Retinal pigment epithelial cell (primary cell): ENCODE measurements at places on chromosomes 6 and 20.

- no peak for DNase-seq
Measured at GRCh38 chr6:155267411-155267810, 3.6 kb downstream of the CLDN20 start.

DNA sequence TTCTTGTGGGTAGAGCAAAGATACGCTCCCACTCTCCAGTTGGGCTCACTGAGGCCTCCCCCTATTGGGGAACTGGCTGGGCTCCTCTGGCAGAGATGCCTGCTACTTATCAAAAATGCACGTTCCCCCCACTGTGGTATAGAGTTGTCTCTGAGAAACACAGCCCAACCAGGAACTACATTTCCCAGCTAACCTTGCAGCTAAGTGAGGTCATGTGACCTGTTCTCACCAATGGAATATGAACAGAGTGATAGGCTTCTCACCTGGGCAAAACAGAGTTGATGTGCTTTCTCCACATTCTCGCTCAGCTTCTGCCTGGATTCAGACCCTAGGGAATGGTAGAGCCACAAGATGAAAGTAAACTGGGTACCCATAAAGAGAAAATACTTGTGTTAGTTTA lies 49.1 kb upstream of the PTPRT start:
- DNase-seq: no peak

DNA sequence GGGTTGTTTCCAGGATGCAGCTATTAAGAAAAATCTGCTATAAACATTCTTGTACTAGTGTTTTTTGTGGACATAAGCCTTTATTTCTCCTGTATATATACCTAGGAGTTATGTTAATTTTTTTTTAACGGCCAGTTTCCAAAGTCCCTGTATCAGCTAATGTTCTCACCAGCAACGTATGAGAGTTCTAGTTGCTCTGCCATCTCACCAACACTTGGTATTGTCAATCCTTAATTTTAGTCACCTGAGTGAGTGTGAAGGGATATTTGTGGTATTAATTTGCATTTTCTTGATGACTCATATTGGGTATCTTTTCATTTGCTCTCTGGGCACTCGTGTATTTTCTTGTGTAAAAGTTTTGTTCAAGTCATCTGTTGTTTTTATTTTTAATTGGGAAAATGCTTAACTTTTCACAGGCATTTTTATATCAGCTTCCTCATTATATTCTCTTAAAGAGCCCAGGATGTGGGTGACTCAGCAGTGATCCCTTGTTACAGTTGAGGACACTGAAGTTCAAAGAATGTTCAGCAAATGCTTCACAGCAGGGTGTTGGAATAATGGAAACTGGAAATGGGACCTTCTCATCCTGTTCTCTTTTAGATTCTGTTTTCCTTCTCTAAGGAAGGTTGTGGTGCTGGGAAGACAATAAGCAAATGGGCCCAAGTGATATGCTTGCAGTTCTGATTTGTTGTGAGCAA lies 211.7 kb upstream of the PRND start:
- DNase-seq: no peak

DNA sequence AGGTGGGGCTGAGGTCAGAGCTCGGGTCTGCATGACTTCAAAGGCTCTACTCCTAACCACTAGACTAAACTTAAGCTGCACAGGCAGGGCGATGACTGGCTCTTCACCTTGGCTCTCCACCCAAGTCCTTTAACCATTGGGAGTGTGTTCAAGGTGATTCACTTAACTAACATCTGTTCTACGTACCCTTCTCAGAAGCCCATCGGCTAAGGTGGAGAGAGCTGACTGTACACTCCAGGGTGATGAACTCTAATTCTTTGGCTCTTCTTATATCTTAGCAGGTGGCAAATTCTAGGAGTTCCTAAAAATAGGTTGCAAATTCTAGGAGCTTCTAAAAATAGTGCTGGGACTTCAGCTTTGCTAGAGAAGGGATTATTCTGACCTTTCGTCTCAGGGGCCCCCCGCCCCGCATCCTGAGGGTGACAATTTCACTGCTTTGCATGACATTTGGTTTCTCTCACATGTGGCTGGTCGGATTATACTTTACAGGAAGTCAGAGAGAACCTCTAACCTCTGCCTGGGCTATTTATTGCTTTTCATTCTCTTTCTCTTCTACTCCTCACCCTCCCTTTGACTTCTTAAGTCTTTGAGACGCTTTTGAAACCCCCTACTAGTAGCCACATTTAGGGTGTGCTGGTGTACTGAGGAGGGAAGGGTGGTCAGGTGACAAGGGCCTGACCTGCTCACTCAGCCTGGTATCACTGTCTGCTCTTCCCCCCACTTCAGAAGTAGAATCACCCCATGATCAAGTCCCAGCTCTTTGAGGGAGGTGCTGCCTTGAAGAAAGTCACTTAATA lies 55.5 kb downstream of the PRDM1 start:
- DNase-seq: no peak

DNA sequence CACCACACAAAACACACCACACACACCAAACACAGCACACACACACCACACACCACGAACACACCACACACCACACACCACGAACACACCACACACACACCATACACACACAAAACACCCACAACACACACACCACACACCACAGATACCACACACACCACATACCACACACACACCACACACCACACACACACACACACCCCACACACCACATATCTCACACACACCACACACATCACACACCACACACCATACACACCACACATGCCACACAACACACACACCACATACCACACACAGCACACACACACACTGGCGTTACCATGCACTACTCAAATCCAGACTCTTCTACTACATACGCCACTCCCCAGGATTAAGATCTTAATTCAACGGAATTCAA lies 118.9 kb upstream of the THBS2 start:
- DNase-seq: no peak

DNA sequence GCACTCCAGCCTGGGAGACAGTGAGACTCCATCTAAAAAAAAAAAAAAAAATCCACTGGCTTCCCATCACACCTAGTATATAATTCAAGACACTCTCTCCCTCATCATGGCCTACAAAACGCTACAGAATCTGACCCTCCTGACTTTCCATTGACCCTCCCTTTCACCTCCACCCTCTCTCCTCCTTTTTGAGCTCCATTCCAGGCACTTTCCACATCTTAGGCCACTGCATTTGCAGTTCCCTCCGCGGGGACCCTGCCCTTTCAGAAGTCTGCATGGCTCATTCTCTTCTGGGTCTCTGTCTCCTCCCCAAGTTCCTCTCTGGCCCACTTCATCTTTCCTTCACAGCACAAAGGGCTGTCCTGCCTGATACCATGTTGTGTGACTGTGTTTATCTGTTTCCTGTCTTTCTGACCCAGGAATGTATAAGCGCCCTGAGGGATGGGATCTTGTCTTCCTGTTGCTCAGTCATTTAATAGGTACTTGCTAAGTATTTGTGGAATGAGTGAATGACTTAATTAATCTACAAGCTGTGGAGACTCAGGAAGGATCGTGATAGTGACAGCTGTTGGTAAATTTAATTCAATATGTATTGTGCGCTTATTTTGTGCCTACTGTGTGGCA lies 35.2 kb downstream of the NCR2 start:
- no peak for DNase-seq

DNA sequence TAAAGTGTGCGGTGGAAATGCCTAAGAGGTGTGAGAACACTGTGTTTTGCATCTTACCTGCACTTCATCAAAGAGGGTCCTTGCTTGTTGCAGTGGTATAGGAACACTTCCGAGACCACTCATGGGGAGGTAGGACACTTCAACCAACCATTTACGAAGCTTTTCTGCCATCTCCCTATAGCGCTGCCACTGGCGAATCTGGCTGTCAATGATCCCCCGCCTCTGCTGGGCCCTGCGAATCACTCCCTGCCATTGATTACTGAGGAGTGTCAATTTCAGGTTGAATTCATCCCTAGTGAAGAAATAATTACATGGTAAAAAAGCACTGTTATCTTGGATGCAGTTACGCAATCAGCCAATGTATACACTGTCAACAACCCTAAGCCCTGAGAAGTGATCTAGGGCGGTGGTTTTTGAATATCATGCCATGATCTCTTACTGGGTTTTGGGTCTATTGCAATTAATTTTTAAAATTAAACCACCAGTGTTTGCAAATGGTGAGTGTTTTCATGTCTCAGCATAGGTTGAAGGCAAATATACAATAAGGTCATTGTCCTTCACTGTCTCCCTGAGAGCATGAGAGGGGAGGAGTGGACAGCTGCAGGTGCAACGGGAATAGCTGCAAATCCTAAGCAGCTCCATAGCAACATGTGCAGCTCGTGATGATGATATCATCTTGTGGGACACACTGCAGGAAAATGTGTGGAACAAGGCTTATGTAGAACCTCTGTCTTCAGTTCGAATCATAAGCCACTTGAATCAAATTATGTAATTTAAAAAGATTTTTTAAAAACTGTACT lies 400.6 kb downstream of the ESR1 start:
- DNase-seq: no peak
